ENCODE measurements at places on chromosomes 5 and 9. TPM values are rescaled to one million over a fixed set of nuclear protein-coding genes. Genes with fewer than 3 reads are reported as not detected.
A peak's percentile ranks its signal among the peaks of the same experiment; 100 is the strongest.

- DNase-seq: no peak
These were observed 164.5 kb downstream of the BAAT start for GRCh38 chr9:101220341-101220740.

DNA sequence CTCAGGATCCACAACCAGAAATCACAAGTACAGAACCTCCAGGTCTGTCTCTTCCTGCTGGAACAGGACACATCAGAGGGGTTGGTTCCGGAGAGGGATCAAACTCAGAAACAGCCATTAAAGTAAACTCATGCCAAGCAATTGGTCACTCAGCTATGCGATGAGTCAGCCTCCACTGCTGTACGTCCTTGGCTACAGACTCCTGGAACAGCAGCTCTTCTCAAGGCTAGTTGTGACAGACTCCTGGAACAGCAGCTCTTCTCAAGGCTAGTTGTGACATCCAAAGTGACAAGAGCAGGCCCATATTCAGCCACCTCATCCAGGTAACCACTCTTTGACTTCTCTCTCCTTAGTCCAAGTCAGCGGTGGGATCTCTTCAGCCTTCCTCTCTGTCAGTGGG lies at the start of gene SPINK13:
Gene SPINK13, plus strand, starts transcription at position 229 of the 400 bp plus-strand sequence. CDS start 1,279 bp downstream, outside the sequence.
- no peak for DNase-seq

DNA sequence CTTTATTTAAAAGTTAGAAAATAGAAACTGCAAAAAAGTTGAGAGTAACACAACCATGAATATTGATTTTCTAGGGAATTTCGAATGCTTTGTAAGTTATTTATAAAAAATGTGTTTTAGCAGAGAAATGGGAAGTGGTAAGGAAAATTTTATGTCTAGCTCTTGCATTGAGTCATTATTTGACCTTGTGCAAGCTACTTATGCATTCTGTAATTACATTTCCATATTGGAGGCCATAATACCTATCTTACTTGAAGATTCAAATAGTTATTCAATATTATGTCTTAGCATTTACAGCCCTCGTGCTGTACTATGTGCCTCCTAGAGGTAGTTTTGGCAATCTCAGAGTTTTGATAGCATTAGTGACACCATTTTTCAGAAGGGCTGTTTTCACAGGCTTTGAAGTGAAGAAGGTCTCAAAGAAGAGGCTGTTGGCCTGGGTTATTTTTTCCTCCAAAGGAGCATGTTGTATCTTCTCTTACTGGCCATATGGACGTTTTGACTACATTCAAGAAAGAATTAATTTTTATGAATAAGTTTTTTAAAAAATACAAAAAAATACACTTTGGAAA lies 7.4 kb upstream of the DAP start:
- no peak for DNase-seq

- DNase-seq: no peak
These were observed 1.9 kb downstream of the GAPT start for GRCh38 chr5:58493141-58493540.

DNA sequence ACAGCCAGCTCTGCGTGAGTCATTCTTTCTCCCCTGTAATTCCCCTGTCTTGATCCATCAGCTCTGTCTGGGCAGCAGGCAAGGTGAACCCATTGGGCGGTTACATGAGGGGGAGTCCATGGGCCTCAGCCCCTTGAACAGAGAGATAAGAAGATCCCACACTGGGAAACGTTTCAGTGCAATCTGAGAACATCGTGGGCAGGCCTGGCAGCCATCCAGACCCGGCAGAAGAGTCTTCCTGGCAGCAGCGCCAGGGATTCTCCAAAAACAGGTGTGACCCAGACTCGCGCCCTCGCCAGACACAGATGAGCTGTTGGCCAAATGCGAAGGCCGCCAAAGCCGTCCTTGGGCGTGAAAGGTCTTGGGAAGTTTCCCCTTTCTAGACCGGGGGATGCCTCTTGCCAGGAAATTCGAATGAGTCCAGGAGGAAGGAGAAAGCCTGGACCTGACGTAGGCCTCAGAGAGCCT lies 6.4 kb upstream of the SLC12A7 start:
- no peak for DNase-seq

DNA sequence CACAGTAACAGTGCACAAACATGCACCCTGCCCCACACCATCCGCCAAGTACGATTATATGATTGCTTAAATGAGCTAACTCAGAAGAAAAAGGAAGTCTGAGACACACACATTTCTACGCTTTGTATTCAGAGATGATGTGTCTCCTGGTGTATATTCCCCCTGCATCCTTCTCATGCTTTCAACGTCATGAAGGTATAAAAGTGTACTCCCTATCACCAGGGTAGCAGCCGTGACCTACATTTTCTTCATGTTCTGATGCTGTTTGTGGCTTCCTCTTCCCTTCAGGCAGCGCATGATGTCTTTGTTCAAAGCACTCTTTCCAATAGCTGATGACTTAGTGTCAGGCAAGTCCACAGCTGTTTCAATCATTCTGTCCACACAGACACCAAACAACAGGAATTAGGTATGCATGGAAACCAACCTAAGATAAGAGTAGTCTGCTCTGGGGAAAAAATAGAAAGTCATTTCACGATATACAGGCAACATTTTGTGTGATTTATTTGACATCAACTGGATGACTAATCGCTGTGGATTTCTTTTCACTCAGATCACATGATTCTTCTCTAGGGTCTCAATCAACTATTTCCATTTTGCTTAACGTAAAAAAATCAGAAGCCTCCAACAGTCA lies 269.4 kb upstream of the PTGER4 start:
- no peak for DNase-seq

- no peak for DNase-seq
These were observed 211.1 kb upstream of the TLE4 start for GRCh38 chr9:79360387-79361347.

- DNase-seq: no peak
These were observed 1834.5 kb downstream of the EFNA5 start for GRCh38 chr5:105836268-105836667.

DNA sequence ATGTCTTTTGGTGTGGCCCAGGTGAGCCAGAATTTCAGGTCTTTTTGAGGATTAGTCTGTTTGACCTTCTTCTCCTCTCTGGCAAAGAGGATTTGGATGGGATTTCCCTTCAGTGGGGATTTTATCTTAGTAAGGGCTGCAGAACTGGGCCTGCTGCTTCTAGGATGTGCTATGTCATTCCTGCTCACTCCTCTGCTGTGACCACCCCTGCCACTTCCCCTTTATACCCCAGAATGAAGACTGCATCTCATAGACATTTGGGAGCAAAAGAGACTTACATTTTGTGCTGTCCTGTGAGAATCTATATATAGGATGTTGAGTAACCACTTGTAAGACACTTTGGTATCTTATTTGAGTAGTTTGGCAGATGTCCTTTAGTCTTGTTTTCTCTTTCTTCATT lies 76.2 kb downstream of the ARHGAP26 start:
- DNase-seq: no peak

- DNase-seq: no peak
These were observed 22.5 kb downstream of the PRUNE2 start for GRCh38 chr9:76883341-76883855.

DNA sequence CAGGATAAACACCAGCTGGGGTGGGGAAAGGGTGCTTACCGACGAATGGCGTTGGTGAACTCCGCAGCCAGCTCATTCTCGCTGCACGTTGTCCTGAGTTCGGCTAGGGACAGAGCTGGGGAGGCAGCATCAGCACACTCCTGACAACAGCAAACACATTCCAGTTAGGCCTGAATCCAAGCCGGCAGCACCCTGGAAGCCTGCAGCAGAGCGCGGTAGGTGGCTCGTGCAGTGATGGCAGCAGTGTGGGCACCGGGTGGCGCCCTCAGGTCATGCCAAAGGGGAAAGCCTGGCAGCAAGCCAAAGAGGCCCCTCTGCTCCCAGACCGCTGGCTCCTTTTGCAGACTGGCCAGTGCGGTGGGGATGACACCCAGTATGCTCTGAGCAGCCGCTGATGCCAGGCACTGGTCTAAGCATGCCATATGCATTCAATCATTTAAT lies 66.9 kb downstream of the DCP2 start:
- DNase-seq: peak; percentile 82

DNA sequence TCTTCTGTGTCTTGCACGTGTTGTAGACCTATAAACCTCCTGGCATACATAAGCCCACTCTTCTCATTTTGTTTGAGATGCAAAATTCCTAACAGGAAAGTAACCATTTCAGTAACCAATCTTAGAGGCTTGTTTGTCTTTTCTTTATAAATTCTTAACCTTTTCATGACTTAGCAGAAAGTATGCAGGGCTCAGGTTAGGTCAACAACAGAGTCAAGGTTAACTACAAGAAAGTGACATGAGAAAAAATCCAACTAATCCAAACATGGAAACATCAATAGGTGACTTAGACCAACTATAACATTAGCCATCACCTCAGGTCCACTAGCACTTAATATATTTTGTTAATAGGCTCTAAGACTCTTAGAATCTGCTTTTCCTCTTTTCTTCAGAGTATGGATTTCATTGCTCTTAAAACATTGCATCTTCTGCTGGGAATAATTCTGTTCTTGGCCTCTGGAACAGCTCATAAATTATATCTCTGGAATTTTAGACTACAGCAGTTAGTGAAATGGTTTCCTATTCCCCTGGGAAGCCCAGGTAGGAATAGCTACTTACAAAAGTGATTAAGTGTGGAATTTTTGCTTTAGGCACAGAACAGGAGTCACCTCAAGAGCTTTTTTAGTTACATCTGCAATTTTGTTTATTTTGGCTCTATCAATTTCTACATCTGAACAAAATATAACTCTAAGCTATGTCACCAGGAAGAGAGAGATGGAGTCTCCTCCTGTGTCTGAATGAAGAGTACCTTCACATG lies 155.3 kb upstream of the ANKRD55 start:
- no peak for DNase-seq

- DNase-seq: no peak
These were observed 202.2 kb upstream of the VLDLR start for GRCh38 chr9:2419347-2419746.

DNA sequence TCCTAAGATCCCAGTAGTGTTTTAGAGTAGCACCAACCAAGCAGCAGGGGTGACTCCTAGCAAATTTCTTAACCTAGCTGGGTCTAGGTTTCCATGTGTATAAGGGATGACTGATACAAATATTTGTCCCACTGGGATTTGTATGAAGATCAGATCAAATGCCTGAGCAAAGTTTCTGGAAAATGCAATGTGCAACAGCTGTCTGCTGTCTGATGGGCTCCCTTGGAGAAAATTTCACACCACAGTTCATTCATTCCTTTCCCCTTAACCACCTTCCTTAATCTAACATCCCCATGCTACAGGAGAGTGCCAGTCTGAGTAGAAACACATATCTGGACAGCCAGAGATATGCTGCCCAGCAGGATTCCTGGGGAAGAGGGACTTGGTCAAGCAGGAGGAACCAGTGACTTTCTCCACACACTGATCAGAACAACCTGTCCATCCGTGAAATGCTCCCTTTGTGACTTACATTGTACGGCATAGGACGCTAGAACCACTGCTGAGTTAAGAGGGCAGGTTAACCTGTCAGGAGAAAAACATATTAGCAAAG lies 53.3 kb downstream of the PTPN3 start:
- no peak for DNase-seq

- no peak for DNase-seq
These were observed 235.9 kb downstream of the EPB41L4A start for GRCh38 chr5:112183103-112183711.

DNA sequence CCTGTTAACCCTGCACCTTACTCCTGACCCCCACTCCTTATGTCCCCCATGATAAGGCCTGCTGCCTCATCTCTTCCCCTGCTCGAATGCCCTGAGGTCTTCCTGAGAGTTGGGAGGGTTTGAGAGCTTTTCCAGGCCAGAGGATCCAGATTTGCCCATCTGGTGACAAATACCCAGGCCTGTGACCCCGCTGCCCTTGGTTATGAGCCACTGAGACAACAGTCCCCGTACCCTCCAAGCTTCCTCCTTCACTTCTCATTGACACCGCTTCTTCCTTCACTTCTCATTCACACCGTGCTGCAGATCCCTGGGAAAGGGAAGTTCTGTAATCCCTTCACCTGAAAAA lies 593 bp downstream of the GM2A start:
- no peak for DNase-seq

DNA sequence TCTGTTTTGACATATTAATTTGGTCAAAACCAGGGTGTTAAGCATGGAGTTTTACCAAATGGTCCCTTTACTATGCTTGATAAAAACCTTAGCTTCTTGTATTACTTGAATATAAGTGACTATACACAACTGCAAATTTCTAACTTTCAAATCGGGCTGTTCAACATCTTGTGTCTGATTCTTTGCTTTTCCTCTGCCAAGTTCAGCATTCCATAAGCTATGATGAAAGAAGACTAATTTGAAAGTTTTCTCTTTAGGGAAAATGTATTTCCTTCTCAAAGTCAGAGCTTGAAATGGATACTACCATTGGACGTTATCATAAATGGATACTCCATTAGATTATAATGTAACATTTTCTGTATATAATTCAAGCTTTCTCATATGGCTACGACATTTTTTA lies 792.9 kb downstream of the EFNA5 start:
- DNase-seq: no peak

DNA sequence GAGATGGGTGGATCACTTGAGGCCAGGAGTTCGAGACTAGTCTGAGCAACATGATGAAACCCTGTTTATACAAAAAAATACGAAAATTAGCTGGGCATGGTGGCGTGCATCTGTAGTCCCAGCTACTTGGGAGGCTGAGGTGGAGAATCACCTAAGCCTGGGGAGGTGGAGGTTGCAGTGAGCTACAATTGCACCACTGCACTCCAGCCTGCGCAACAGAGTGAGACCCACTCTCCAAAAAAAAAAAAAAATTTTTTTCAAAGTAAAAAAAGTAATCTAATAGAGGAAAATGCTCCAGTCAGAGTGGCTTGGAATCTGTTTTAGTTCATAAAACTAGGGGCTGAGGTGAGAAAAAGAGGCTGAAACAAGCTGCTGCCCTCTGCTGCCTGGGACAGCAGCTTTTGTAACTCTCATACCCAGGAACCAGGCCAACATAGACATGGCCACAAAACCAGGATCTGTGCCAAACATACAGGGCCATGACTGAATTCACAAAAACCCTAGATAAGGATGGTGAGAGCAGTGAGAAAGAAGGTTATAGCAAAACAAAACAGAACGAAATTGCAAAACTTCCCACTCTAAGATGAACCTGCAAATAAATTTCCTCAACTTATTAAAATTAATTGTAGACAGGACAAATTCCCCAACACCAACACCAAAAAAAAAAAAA lies 13.1 kb upstream of the DCAF12 start:
- DNase-seq: no peak

DNA sequence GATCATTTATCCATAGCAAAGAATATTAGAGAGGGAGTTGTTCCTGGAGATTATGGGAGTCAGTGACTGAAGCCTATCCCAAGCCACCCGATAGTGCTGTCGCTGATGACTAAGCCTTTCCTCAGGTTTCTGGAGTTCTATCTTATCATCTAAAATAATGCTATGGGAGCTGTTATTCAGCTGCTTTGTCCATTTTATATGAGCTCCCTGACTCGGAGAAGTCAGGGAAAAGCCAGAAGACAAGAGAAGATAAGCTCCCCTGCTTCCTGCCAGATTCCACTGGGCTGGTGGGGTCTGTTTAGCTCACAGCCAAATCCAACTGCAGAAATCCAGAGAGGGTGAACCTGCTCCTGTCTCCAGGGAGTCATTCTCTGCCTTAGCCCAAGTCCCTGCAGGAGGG lies 148.2 kb downstream of the DROSHA start:
- no peak for DNase-seq

The MAMDC2 gene
- 3.6 TPM for total RNA-seq

The SERF1A gene
- total RNA-seq: 1.8 TPM

The FYB1 gene
- total RNA-seq: 4.5 TPM

The MPDZ gene
- 97.3 TPM for total RNA-seq

The MLANA gene
- total RNA-seq: not detected

The WWC1 gene
- total RNA-seq: 0.51 TPM

The SNCAIP gene
- total RNA-seq: 1.3 TPM

The BDP1 gene
- 18.4 TPM for total RNA-seq

The GZMA gene
- total RNA-seq: 0.65 TPM

The CCL28 gene
- 0.46 TPM for total RNA-seq

The CARD6 gene
- 6.2 TPM for total RNA-seq

The PCDHGA8 gene
- 14.0 TPM for total RNA-seq

The LCN9 gene
- not detected for total RNA-seq

The SOHLH1 gene
- not detected for total RNA-seq
